T-helper 2 cell treated with Interferon-gamma antibody and Interleukin-4, amounts not matched to agents 5 μg/mL and 100 μg/mL, for 36 hours (primary cell): ENCODE measurements at places on chromosomes 3 and 15.

- no peak for DNase-seq
Observed at GRCh38 chr3:5581743-5582142, 394.2 kb downstream of the EDEM1 start.

DNA sequence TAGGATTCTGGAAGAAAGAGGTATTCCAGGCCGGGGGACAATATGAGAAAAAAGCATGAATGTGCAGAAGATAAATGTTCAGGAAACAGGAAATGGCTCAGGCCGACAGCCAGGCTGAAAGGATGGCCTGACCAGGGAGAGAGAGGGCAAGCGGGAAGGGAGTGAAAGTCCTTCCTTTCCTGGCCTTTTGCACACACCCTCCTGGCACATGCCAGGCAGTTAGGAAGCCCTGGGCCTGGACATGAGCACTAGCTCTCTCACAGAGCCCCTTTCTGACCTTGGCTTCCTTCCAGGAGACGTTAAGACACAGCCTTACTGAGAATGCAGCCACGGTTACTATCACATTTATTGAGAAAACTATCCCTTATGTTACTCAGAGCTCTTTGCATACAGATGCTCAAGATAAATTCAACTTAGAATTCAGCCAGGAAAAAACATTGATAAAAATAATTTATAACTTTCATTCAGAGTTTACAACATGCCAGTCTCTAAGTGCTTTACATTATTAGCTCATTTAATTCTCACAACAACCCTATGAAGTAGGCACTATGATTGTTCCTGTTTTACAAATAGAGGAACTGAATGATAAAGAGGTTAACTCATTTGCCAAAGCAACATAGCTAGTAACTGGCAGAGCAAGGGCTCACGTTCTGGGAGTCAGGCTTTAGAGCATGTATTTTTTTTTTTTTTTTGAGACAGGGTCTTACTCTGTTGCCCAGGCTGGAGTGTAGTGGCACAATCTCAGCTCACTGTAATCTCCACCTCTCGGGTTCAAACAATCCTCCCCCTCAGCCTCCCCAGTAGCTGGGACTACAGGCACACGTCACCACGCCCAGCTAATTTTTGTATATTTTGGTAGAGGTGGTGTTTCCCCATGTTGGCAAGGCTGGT lies 39.4 kb upstream of the SMAD3 start:
- no peak for DNase-seq

GRCh38 chr3:156643729-156644389 lies 30.5 kb upstream of the TIPARP start:
- DNase-seq, result peak; percentile 56

- no peak for DNase-seq
Observed at GRCh38 chr3:25119682-25120081, 308.4 kb upstream of the RARB start.

- DNase-seq, result no peak
Observed at GRCh38 chr15:80484333-80484864, 80.2 kb downstream of the ARNT2 start.

DNA sequence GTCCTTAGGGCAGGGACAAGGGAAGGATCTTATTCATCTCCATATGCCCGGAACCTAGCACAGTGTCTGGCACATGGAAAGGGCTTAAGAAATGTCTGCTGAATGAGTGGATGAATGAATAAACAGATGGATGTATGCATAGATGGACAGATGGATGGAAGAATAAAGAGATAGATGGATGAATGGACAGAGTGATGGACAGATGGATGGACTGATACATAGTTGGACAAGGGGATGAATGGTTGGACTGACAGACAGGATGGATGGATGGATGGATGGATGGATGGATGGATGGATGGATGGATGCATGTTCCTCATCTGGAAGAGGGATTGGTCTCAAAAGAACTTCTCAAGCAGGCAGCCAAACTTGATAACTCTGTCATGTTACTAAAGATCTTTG lies 177.6 kb downstream of the MEGF11 start:
- DNase-seq, result no peak

- no peak for DNase-seq
Observed at GRCh38 chr3:12773030-12773709, 14.1 kb upstream of the TMEM40 start.

- DNase-seq, result no peak
Observed at GRCh38 chr3:153356908-153357307, 194.9 kb downstream of the RAP2B start.

GRCh38 chr3:171160325-171160724 lies 133.8 kb upstream of the SLC2A2 start:
- no peak for DNase-seq

DNA sequence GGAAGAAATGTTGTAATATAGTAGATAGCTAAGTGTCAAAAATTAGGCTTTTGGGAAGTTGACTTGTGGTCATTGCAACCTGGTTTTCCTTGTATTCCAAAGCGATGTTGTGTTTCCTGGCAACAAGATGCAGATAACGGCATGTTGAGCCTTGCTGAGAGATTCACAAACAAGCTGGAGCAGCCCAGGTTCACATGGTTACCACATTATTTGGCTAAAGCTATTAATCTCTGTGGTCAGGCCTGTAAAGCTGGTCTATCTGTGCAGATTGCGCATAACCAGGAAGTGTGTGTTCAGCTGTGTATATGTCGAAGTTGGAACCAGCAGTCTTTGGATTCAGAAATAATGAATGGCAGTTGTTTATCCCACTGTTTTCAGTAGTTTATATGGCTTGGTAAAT lies 6.6 kb downstream of the TIPARP start:
- no peak for DNase-seq

GRCh38 chr15:81897057-81897677 lies 148.7 kb downstream of the MEX3B start:
- no peak for DNase-seq

GRCh38 chr3:31579828-31580227 lies 47.1 kb downstream of the STT3B start:
- DNase-seq, result no peak

- DNase-seq, result no peak
Observed at GRCh38 chr15:96201696-96202095, 128.8 kb upstream of the NR2F2 start.

DNA sequence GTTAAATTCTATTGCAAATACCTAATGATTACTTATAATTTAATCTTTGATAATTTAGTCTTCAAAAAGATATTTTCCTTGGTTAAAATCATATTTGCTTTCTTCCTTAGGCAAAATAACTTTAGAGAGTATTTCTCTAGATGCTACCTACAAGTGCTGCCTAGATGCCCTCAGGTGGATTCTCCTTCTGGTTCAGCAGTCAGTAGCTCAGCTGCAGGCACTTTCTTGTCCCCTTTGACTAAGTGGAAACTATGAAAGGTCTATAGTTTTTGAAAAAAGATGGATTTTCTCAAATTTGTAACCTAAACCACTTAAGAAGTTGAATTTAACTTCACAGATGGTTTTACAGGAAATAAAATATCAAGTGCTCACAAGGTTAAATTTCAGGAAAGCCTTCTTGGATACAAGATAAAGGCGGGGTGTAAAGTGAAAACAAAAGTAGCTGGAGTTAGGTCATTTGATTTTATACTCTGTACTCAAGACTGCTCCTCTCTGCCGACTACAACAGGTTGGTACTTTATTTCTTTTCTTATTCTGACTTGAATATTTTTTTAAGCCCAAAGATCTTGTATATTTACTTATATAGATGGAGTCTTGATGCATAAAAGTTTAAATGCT lies at the start of gene ACKR4:
Gene ACKR4 (plus strand): TSS at position 455 of the 618 bp plus-strand sequence. CDS start 3,128 bp downstream, outside the sequence.
- DNase-seq, result no peak

GRCh38 chr3:5013021-5013906 lies 34.0 kb downstream of the BHLHE40 start:
- DNase-seq, result no peak

DNA sequence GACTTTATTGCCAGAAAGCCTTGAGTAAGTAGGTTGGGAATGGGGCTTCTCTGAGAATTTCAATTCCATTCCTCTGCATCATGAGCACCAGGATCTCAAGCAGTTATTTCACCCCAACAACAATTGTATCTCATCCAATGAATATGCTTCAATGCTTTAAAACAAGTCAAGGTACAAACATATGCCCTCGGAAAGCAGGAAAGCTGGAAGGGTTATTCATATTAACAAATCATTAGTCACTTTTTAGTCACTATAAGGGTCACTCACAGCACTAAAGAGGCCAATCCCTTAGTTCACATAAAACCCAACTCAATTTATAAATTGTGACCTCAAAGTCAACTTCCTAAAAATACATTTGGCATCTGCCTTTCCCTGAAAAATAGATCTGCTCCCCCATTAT lies 16.2 kb downstream of the MB21D2 start:
- no peak for DNase-seq

DNA sequence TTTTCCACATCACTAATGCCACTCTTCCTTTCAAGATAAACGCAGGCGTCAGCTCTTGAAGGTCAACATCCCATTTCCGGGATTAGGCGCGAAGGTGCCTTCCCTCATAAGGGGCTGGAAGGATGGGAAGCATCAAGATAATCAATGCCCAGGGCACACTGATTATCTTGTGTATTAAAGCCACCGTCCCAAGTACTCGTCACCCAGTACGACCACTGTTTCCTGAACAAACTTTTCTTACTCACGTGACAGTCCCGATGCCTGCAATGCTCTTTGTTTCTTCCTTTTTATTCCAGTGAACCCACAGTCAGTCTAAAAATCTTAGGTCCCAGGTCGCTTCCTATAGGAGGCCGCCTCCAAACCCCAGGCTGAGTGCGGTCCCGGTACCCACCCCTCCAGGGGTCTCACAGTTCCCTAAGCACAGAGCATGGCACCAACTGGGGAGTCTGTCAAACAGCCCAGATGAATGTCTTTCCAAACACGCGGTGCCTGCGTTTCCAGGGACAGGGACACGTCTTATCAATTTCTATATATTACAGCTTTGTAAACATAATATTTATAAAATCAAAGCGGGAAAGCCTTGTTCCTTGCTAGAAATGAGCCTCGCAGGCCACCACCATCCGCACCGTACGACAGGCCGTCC lies 589 bp downstream of the ANAPC13 start:
- no peak for DNase-seq
